ENCODE measurements at places on chromosomes 2 and 18.
A peak's percentile ranks its signal among the peaks of the same experiment; 100 is the strongest.

DNA sequence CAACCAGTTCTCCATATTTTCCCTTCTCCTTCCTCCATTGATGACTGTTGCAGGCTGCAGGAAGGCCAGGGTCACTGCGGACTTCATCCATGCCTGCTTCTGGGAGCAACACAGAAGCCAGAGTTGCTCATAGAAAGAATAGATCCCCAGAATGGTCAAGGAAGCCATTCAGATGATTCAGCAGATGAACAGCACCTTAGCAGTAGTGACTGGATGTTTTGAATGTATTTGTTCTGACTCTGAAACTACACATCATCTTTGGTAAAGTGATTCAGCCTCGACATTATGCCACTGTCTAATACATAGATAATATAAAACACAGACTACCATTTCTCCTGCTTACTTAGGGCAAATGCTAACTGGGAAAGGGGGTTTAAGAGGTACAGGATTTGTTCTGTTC lies 411.6 kb downstream of the RND3 start:
- DNase-seq = no peak

DNA sequence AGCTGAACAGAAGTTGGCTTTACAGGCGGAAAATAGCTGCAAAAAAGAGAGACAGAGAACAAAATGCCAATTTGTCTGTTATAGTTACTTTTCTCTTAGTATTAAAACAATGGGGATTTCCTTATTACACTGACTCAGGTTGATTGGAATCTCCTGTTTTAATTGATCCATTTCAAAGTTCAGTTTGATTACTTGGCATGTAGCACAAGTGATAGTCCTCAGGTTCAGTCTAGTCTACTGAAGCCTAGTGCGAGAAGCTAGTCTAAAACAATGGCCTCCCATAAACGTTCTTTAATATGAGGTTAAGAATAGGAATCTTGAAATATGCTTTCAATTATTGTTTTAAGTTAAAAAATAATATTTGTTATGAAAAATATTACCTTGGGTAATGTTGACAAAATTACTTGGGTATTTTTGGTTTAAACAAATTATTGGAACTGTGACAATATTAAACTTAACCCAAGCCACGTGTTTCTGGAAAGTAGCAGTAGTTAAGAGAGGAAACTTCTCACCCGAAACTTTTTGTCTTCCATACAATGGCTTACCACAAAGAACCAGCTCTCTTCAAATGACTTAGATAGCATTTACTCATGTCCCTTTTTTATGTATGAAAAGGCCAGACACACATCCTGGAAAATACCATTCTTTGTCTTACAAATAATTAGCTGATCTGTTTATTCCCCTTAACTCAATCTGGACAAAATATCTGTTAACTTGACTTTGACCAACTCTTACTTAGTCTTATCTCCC lies 1326.2 kb upstream of the TMEFF2 start:
- no peak for DNase-seq

- DNase-seq = peak; percentile 17
Observed at GRCh38 chr2:53490659-53491058, 276.9 kb upstream of the CHAC2 start.

- no peak for DNase-seq
Observed at GRCh38 chr18:79531926-79532312, 136.2 kb downstream of the NFATC1 start.

GRCh38 chr2:135512099-135512498 lies 18.9 kb downstream of the ZRANB3 start:
- DNase-seq = no peak

GRCh38 chr2:7281231-7282201 lies 364.3 kb downstream of the RNF144A start:
- no peak for DNase-seq

- DNase-seq = no peak
Observed at GRCh38 chr2:223230352-223230751, 178.4 kb downstream of the KCNE4 start.

DNA sequence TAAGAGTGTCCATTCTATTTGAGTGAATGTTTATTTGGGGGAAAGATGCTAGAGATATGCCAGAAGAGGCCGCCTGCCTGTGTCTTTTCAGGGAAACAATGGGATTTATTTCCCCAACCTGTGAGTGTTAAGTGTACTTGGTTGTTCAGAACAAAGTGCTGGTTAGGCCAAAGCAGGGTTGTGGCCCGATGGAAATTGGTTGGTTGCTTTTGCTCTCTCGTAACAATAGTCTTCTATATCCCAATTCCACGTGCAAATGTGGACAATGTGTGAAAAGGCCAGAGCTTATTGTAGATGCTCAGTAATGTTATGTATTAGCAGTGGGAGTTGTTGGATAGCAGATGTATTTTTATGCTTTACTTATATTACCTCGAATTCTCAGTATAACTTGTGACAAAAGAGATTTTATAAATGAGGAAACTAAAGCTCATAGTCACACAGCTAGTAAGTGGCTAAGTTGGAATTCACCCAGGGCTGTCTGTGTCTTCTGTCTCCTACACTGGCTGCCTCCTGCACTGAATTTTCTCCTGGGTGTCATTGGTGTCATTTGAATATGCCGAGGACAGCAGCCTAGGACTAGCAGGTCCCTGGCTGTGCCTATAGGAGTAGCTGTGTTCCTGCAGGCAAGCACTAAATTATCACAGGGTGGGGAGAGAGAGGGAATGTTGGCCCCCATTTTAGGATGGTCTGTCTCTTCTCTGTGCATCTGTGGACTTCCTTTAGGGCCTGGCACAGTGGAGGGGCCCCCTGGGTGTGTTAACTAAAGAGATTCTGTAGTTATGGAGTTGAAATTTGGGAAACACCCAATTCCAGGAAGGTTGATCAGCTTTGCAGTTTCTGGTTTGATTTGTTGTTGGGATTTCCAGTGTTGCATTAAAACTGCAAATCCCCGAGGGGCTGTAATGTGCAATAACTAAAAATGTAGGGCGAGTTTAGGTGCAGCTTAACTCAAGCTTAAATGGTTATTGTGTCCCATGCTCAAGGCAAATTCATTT lies 21.6 kb downstream of the GPD2 start:
- no peak for DNase-seq

- DNase-seq = no peak
Observed at GRCh38 chr2:46332686-46333281, 35.6 kb downstream of the EPAS1 start.

DNA sequence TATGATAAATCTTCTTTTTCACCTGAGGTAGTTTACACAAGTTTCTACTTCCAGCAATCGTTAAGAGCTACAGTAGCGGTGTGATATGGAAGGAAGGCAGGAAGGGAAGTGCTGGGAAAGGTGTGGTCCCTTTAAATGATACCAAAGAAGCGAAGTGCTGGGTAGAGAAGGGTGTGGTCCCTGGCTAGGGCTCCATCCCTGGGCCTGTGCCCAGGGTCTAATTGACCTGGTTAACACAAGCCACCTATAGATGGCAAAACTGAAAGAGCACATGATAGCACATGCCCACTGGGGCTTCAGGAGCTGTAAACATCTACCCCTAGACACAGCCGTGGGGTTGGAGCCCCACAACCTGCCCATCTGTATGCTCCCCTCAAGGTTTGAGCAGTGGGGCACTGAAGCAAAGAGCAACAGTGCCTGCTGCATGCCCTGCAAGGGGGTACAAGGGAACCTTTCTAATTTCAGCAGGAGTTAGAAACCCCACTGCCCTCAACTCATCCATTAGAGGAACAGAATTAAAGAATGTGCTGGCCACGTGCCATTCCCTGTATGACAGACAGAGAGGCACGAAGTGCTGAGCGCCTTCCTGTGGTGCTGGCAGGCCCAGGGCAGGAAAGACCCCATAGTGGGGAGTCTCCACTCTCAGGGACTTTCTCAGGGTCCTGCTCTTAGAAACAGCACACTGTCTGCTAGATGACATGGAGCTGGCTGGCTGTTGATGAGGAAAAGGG lies 153.1 kb upstream of the LMAN1 start:
- DNase-seq = no peak

DNA sequence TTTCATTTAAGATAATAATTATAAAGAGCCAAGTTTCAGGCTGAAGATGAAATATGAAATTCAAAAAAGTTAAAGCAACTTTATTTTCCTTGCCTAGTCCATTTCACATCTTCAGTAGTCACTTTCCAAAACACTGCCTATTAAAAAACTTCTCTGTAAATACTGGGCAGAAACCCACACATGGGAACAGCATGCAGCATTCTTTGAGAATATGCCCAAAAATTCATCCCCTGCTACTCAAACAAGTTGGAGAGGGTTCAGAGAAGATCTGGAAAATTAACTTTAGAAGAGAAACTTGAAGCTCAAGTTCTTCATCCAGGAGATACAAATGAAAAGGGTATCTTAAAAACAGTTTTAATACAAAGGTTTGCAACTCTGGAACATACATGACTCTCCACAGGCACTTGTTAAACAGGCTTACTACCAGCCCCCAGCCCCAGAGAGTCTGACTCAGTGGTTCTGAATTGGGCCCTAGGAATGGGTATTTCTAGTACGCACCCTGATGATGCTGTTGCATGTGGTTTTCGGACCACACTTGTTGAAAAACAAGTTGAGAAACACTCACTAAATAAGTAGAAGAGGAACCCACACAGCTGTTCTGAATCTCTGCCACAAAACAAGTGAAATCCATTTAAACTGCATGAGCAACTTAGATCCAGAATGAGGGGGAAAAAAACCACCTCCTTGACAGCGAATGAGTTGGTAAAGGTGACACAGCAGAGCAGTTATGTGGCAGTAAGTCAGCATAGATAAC lies 329.1 kb downstream of the SATB2 start:
- no peak for DNase-seq

DNA sequence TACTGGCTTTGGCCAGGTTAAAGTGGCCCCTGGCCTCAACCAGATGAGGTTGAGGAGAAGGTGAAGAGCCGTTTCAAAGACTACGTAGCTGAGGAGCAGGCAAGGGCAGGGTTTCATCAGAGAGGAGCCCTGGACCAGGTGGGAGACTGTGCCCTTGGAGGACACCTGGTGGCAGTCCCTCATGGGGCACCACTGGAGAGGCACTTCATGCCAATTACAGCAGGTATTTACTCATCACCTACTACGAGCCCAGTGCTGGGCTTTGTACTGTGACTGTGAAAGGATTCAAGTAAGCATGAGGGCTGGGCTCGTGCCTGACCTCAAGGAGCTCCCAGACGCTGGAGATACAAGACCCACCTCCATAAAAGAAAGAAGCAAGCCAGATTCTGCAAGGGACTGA lies 37.6 kb downstream of the SMAD7 start:
- no peak for DNase-seq

Data from glutamatergic neuron (in vitro differentiated cells).